Stimulated activated CD4-positive, alpha-beta T cell treated with anti-CD3 and anti-CD28 coated beads, Interleukin-4, amount 100 ng/mL, for 1 hour (primary cell): ENCODE measurements at places on chromosomes 12 and 14.

GRCh38 chr12:47954467-47955045, 8.8 kb upstream of the TMEM106C start:
- DNase-seq = no peak

- no peak for DNase-seq
Measured at GRCh38 chr12:31702047-31702446, 26.8 kb downstream of the AMN1 start.

DNA sequence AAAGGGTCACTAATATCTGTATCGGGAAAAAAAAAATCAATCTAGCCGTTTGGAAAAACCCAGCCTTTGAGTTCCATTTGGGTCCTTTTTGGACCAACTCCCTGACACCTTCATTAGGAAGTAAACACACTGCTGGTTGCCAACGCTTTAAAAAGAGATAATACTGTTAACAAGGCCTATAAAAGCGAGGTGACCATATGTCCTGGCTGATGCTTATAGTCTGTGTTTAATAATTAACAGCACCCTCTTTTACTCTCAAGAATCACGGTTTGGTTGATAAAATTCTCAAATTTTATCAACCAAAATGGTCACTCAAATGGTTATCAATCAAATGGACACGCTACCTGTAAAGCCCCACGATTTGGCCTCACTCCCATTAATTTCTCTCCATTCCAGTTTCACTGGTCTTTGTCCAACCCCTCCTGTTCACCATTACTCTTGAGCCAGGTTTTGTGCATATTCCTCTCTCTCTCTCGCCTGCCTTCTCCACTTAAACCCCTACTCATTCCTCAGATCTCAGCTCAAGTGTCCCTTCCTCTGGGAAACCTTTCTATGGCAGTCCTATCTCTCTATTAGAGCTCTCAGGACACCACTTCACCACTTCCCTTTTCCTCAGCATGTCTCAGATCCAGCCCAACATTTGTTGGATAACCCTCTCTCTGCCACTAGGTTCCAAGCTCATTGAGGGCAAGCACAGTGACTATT, 9.5 kb downstream of the BTG1 start:
- DNase-seq = no peak

- DNase-seq = no peak
Measured at GRCh38 chr12:12689647-12690300, 6.2 kb downstream of the GPR19 start.

DNA sequence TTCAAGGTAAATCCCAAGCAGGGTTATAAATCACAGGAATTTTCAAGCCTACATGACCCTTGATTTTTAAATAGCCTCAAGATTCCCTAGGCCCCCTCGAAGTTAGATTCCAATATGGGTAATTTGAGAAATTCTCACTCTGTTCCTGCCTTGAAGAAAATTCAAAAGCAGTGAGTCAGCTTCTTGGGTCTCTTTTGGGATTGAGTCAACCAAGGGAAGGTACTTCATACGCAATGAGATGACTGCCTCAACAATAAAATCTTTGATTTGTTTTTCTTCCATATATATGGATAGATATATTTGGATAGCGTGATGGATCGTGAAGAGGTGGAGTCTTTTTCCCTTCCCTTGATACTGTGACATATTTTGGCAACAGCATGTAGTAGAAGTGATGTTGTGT, 180.4 kb upstream of the ATP2B1 start:
- DNase-seq = no peak

GRCh38 chr12:119664642-119665041, 3.3 kb upstream of the PRKAB1 start:
- DNase-seq = no peak

DNA sequence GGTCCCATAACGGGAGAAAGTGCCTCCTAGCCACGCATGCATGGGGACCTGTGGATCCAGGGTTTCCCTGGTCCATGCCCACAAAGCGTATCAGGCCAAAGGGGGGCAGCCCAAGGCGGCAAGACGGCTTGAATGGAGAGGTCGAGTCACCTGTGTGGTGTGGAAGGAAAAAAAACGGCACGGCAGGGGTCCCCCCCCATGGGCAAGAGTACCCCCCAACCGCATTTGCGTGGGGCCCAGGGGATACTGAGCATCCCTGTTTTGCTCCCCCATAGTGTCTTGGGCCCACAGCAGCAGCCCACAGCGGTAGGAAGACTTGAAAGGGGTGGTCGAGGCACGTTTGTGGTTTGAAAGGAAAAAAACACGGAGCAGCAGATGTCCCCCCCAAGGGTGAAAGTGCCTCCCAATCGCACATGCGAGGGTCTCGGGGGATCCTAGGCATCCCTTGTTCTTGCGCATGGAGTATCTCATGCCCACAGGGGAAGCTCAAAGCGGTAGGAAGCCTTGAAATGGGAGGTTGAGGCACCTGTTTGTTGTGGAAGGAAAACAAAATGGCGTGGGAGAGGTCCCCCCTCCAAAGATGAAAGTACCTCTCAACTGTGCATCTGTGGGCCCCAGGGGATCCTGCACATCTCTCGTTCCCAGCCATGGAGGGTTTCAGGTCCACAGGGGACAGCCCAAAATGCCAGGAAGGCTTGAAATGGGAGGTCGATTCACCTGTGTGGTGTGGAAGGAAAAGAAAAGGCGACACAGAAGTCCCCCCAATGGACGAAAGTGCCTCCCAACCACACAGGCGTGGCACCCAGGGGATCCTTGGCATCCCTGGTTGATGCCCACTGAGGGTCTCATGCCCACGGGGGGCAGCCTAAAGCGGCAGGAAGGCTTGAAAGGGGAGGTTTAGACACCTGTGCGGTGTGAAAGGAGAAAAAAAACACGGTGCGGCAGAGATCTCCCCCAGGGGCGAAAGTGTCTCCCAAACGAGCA, 577.5 kb downstream of the ALG10 start:
- DNase-seq = no peak

- DNase-seq = no peak
Measured at GRCh38 chr12:33476058-33476457, 36.4 kb upstream of the SYT10 start.

- DNase-seq = no peak
Measured at GRCh38 chr14:53742233-53742620, 214.4 kb downstream of the BMP4 start.

GRCh38 chr14:28629328-28630004, 137.1 kb upstream of the FOXG1 start:
- DNase-seq = no peak

DNA sequence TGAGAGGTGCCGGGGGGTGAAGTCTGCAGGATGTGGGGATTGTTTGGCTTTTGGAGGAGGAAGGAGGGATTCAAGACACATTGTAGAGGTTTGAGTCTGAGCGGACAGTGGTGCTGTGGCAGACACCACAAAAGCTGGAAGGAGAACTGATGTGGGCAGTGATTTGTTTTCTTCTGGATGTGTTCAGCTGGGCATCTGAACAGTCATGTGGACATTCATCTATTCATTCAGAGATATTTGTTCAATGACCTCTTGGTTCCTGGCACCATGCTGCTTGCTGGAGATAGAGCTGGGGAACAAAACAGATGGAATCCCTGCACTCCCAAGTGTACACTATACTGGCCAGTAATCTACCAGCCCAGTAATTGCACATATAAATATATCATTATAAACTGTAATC, 64.0 kb downstream of the PTPN11 start:
- no peak for DNase-seq

DNA sequence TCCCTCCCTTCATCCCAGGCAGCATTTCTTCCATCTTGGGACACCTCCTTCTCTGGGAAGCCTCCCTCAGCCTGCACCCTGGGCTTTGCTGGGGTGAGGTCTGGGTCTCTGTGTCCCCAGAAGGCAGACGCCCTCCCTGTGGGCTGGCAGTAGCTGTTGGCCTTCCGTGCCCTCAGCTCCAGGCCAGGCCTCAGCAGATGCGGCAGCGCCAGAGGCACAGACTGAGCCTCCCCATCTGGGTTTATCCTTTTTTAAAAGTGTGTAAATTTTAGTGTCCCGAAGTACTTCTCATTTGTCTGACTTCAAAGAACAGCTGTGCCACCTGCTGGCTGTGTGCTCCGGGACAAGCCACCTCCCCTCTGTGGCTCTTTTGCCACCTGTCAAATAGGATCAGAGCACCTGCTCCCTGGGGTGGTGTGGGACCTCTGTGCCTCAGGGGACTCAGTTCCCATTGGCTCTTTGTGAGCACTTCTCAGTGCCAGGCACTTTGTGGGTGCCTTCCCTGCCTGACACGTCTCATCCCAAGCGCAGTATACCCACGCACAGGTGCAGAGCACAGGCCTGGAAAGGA, 11.1 kb downstream of the EXOC3L4 start:
- no peak for DNase-seq

GRCh38 chr12:54472494-54473262, 724 bp downstream of the GTSF1 start:
- no peak for DNase-seq
